ENCODE measurements at places on chromosomes 3 and 15.

DNA sequence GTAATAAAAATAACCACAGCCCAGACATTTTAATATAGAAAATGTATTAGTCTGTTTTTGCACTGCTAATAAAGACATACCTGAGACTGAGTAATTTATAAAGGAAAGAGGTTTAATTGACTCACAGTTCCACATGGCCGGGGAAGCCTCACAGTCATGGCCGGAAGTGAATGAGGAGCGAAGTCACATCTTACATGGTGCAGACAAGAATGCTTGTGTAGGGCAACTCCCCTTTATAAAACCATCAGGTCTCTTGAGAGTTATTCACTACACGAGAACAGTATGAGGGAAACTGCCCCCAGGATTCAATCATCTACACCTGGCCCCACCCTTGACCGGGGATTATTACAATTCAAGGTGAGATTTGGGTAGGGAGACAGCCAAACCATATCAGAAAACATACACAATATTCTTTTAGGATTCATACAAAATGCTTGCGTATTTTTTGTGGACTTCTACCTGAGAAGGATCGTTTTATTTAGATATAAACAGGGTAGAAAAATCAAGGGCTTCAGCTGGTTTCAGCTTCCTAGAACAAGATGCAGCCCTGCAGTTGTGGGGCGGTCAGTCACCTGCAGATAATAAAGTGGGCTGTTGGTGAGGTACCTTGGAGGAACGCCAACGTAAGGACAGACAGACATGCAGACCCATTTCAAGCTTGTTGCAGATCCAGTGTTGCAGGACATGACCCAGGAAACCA, 101.9 kb downstream of the TNIK start:
- no peak for DNase-seq

GRCh38 chr3:140493271-140493670, 184.6 kb upstream of the TRIM42 start:
- no peak for DNase-seq

- DNase-seq, result no peak
Measured at GRCh38 chr15:20643024-20643770, 101.6 kb upstream of the GOLGA6L6 start.

DNA sequence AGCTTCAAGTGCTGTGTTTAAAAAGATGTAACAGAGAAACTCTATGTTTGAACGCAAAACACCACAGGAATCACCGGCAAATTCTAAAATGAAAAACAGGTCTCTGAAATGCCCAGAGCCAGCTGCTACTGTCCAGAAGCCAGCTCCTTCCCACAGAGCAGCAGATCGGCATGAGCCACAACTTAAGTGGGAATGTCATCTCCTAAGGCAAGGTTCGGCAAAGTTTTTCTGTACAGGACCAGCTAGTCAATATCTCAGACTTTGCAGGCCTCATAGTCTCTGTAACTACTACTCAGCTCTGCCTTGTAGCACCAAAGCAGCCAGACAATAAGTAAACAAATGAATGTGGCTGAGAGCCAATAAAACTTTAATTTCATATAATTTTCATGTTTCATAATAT, 4.9 kb downstream of the PLOD2 start:
- no peak for DNase-seq

- DNase-seq, result no peak
Measured at GRCh38 chr3:171791692-171792076, 18.6 kb downstream of the PLD1 start.

GRCh38 chr15:41984622-41985021, 12.3 kb upstream of the EHD4 start:
- DNase-seq, result no peak
